NCI-H1436 treated with DMSO at 0.1 percent for 48 hours (cell line): ENCODE measurements at places on chromosomes 5 and 9.

DNA sequence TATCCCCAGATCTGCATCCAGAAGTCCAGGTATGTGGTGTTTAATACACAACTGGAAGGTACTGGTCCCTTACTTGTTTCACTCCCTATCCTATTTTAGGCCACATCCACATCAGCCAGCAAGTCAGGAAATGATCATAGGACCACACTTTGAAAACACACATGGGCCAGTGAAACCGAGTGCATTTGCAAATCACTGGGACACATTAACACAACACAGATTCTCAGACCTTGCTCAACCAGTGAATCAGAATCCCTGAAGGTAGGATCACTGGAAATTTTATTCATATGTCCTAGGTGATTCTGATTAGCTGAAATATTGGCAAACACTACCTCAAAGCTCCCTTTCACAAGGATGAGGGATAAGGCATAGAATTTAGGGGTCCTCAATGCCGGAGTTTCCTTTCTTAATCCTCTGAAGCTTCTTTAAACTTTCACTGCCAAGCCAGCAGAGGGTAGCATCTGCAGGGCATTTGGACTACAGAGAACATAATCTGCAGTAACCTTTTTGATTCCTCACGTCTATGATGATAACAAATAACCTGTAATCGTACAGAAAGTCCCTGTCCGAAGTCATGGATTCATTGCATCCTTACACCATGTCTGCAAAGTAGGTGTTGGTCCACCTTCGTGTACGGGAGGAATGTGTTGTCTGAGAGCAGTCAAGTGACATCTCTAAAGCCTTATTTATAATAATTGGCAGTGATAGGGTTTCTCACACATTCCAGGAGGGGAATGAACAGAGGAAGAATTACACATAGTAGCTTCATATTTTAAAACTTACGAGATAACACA is 11.0 kb upstream of the ABLIM3 start:
- DNase-seq: no peak

- DNase-seq: no peak
These were observed 322.1 kb downstream of the DEPDC1B start for GRCh38 chr5:60377826-60378225.

GRCh38 chr5:2985718-2986117 is 234.2 kb upstream of the IRX2 start:
- no peak for DNase-seq

DNA sequence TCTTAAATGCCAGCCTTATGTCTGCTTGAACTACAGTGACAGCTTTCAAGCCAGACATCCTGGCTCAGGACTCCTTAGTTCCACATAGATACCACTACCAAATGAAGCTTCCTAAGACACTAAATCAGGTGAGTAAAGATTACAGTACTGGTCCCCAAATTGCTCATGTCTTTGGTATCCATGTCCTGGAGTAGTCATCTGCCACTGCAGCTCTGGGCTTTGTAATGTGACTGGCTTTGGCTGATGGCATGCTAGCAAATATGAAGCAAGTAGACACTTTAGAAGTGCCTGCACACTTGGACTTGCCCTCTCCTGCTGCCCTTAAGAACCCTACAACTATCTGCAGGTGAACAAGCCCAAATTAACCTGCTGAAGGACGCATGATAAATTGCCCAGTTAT is 334.9 kb downstream of the BNC2 start:
- DNase-seq: no peak

DNA sequence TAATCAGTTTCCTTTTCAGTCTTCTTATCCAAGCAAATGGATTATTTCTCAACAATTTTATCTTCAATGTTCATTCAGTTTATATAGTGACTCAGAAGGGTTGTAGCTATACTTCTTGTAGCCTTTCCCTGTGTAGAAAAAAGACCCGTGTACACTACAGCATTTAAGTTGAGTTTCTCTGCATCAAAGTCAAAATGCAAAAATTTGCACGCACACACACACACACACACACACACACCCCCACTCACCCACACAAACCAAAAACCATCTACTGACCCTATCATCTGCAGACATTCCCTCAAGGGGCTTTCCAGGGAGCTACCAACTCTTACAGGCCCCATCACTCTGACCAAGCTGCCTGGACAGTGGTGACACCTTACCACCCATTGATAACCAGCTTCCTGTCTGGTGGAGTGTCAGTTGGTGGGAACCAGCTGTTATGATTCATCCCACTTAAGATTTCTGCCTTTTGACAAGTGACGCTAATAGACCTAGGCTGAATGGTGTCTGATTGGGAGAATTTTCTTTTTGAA is 12.2 kb upstream of the ELL2 start:
- DNase-seq: no peak

- DNase-seq: no peak
These were observed 55.1 kb downstream of the ASS1 start for GRCh38 chr9:130499804-130500263.

- DNase-seq: no peak
These were observed 39.0 kb downstream of the TENT4A start for GRCh38 chr5:6752236-6752635.

DNA sequence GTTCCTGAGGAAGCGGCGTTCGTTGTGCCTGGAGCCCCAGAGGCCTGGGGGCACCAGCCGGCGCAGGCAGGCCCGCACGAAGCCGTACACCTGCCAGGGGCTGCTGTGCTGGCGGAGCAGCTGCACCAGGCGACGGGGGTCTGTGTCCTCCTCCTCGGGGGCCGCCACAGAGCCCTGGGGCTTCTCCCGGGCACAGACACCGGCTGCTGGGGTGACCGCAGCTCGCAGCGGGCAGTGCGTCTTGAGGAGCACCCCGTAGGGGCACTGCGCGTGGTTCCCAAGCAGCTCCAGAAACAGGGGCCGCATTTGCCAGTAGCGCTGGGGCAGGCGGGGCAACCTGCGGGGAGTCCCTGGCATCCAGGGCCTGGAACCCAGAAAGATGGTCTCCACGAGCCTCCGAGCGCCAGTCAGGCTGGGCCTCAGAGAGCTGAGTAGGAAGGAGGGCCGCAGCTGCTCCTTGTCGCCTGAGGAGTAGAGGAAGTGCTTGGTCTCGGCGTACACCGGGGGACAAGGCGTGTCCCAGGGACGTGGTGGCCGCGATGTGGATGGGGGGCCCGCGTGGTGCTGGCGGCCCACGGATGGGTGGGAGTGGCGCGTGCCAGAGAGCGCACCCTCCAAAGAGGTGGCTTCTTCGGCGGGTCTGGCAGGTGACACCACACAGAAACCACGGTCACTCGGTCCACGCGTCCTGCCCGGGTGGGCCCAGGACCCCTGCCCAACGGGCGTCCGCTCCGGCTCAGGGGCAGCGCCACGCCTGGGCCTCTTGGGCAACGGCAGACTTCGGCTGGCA is 1.3 kb downstream of the TERT start:
- DNase-seq: no peak

DNA sequence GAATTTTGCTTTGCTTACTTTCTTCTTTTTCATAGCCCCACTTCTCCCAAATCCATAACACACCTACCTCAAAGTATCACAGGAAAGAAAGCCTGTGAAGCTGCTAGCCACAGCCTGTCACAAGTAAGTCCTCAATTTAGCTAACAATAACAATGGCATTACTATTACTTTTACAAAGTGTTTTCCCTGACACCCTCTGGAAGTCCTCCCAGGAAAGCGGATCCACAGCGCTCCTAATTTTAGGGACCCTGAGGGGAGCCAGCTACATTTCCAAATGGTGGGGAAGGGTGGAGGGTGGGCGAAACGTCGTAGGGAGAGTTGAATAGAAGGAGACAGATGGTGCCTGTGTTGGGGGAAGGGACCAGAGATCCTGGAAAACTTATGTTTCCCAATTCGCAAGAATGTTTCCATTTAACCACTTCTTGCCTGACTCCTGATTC is 523 bp upstream of the WWC1 start:
- DNase-seq: no peak

DNA sequence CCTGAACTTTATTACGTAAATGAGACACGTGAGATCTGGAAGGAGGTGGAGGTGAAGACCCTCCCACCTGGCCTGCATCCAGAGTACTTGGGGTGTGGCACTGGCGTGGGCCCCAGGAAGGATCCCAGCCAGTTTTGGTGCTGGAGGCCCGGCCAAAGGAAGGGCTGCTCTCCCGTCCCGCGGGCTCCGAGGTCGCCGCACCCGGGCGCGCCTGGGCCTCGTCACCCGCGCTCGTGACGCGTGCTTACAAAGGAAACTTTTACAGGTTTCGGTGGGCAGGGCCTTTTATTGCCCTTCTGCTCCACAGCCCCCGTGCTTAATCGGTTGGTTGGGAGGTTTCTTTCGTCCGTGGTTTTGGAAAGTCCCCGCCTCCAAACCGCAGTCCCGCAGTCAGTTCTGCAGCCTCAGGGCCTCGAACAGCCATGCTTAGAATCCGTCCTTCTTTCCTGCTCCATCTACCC is 29.2 kb downstream of the CDKN2A start:
- DNase-seq: no peak

GRCh38 chr9:86771941-86772634 is 175.2 kb downstream of the GAS1 start:
- DNase-seq: no peak
